ENCODE measurements at places on chromosomes 2 and 18. TPM values are rescaled to one million over a fixed set of nuclear protein-coding genes. Genes with fewer than 3 reads are reported as not detected.

RAB6C gene
- not detected for total RNA-seq

UGT1A4 gene
- 454 TPM for total RNA-seq

AGAP1 gene
- 10.5 TPM for total RNA-seq

IL36RN gene
- total RNA-seq: not detected

DNA sequence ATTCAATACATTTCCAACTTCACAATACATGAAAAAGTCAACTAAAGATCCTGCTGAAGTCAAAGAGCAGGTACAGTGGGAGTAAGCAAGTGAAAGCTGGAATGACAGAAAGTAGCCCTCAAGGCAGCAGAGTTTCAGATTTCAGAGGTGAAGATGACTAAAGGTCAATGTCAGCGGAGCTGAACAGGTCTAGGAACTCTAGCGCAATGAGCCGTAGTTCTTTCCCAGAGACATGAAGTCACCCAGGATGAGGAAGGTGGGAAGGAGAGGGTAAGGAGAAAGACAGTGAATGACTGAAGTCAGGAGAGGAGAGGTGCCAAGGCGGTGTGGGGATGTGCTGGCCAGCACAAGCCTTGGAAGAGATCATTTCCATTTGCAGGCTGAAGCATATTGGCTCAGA is 28.1 kb downstream of the PTPN2 start:
- DNase-seq: no peak

GRCh38 chr18:49052891-49053644 is 102.3 kb upstream of the SMAD7 start:
- no peak for DNase-seq

- peak; percentile 56 for DNase-seq
These were observed 1.1 kb upstream of the DUSP2 start for GRCh38 chr2:96146153-96146880.

- DNase-seq: no peak
These were observed 58.5 kb upstream of the MAP4K4 start for GRCh38 chr2:101638817-101639605.

- no peak for DNase-seq
These were observed 202.8 kb upstream of the RND3 start for GRCh38 chr2:150690261-150690660.

GRCh38 chr18:43526426-43527145 is 249.3 kb upstream of the SYT4 start:
- no peak for DNase-seq

DNA sequence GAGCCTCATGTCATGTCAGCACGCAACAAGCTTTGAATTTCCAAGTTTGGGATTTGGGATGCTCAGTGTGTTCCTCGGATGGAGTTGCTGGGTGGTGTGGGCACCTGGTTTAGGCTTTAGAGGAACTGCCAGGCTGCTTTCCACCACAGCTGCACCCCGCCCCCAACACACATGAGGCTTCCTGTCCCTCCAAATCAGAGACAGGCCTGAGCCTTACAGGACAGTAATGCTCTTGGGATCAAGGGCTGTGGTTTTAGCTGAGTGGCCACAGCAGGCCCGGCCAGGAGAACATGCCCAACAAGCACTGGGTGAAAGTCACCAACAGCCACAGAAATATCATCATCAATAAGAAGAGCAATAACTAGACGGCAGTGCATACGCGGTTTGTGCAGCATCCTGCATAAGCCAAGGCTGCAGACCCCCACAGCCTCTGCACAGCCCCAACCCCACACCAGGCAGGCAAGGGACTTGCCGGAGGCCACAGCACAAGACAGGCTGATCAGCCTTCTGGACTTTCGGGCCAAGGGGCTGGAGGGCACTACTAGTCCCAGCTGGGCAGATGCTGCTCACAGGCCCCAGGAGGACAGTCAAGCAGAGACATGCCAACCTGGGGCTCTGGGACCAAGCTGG is 29.7 kb upstream of the GPC1 start:
- DNase-seq: peak; percentile 33

DNA sequence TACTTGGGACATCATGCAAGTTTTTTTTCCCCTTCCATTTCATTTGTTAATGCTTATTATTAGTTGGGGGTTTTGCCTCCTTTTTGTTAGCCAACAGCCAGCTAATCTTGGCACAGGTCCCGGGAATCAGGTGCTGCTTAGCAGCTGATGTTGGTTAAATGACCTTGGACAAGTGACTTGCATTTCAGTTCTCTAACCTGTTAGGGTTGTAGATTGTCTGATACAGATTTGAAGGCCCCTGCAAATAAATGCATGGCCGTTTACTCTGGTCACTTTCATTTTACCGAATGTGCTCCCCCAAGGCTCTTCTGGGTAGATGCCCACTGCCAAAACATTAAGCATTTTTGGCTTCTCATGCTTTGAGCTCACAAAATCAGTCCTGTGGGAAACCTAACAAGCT is 120.9 kb downstream of the SPTBN1 start:
- DNase-seq: peak; percentile 83

DNA sequence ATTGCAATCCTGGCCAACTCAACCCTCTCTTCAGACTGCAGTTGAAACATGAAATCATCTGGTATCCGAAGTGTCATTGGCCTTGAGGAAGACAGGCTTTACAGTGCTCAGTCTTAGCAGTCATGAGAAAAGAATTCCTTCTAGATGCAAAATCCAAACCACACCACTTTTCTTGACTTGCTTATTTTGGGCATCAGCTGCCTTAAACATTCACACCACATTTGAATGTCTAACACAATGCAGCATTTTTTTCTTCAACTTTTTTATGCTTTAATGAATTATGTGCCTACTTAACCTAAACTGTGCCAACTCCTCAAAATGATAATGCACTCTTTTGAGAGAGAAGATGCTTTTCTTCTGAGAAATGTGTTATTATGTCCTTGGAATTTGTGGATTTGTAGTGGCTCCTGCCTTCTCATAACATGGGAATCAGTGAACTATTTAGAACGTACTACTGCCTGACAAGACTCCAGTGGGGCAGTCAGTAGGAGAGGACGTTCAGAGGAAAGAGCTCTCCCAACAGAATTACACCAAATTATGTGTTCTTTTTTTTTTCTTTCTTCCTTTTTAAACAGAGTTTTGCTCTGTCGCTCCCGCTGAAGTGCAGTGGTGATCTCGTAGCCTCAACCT is 3.2 kb upstream of the FAM98A start:
- no peak for DNase-seq

GRCh38 chr18:61869636-61870035 is 23.2 kb downstream of the RNF152 start:
- DNase-seq: no peak

DNA sequence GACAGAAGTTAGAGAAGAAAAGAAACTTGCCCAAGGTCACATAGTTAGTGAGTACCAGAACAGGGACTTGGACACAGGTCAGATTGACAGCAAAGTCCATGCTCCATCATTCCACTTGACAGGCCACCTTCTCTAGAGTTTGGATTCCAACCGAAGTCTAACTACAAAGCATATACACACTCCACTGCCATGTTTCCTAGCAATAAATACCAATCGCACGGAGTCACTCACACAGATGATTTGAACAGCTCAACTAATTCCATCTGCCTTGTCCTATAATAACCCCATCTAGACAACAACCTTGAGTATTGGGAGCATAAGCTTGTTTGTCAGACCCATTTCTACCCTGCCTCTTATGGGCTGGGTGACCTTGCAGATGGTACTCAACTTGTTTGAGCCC is 334.6 kb upstream of the MGAT5 start:
- no peak for DNase-seq

DNA sequence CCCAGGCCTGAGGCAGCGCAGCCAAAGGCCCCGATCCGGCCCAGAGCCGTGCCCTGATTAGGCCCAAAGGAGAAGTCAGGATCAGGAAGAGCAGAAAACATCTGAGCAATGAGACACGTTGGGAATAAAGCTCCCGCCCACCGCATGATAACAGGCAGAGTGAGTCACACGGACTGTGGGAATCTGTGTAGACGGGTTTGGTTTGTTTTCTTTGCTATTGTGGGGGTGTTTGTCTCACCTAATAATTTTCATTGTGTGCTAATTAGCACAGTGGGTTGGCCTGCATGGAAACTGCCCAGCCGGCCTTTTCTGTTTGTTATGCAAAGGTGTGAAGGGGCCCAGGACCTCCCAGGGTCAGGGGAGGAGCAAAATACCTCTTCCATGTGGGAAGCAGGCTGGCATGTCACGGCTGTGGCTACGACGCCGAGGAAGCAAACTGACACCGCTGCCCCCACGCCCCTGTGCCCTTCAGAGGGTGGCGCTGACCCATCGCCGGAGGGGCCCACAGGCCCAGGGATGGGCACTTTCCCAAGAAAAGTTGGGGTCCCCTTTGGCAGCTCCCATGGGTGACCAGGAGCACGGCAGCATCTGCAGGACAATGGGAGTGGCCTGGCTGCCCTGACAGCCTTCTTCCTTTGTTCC is 68.4 kb upstream of the CTDP1 start:
- no peak for DNase-seq

DNA sequence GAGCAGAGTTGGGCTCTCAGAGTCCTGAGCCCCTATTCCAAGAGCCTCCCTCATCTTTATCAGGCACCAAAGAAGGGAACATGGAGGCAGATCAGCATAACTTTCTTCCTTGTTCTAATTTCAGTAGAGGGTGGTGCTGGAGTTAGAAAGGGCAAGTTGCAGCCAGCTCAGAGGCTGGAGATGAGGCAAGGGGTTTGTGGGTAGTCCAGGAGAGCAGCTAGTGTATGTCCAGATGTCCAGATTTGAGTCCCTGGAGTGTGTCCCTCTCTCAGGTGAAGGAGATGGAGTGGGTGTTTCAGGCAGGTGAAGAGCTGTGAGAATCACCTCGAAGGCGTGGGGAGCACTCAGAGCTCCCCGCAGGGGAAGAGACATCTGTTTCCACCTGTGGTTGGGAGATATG is 478 bp upstream of the PRKAG3 start:
- no peak for DNase-seq

DNA sequence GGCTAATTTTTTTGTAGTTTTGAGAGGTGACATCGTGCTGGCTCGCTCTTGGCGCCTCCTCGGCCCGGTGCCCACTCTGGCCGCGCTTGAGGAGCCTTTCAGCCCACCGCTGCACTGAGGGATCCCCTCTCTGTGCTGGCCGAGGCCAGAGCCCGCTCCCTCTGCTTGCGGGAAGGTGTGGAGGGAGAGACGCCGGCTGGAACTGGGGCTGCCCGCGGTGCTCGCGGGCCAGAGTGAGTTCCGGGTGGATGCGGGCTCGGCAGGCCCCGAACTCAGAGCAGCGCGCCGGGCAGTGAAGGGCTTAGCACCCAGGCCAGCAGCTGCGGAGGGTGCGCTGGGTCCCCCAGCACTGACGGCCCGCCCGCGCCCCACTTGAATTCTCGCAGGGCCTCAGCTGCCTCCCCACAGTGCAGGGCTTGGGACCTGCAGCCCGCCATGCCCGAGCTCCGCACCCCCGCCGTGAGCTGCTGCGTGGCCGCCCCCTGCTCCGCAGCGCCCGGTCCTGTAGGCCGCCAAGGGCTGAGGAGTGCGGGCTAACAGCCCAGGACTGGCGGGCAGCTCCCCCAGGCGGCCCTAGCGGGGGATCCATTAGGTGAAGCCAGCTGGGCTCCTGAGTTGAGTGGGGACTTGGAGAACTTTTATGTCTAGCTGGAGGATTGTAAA is 113.2 kb upstream of the ZSWIM2 start:
- DNase-seq: no peak

DNA sequence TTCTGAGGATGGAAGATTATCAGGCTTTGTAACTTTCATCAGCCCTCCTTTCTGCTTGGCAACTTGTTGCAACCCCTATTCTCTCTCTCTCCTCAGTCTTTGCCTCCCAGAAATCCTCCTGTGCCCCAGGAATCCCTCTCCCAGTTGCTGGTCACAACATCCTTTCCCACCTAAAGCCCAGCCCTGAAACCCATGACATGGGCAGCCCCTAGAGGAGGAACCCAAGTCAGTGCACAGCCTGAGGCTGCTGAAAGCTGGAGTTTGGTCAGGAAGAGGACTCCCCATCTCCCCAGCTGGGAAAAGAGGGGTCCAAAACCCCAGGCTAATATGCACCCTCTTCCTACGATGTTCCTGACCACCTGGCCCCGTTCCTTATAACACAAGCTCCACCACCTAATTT is 29.5 kb downstream of the PKDCC start:
- DNase-seq: no peak

DNA sequence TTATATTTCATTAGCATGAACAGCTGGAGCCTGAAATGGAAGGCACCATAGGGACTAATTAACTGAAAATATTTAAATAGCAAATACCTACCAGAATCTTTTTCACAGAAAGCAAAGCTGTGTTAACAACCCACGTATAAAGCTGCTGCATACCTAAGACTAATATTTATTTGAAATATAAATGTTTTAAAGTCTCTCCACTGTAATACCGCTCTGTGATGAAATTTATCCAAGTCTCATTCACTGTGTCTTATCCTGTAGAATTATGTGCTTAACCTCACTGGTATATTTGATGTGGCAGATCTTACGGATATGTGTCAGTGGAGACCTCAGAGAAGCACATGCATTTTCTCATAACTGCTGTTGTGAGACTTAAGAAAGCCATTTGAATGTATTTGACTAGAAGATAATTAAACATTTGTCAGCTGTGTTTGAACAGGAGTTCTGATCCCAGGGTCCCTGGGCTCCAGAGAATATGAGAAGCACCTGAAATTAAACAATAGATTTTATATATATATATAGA is 373.3 kb downstream of the ZNF804A start:
- no peak for DNase-seq

DNA sequence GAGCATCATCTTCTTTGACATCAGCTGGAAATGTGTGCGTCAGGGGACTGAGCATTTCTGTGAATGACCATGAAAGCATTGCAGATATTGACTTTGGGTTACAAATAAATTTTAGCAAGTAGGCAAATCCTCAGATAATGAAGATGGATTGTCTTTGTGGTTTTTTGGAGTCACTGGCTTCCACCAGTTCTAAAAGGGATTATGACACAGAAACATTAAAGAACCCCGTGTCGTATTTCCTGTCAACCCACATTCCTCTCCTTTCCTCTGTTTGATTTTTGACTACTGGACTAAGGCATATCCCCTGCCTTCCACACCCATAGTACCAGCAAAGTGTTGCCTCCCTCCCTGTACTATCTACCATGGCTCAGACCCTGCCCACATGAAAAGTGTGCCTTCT is 268.1 kb downstream of the MYO3B start:
- no peak for DNase-seq

GRCh38 chr2:233107831-233108300 is 47.7 kb downstream of the INPP5D start:
- no peak for DNase-seq

DNA sequence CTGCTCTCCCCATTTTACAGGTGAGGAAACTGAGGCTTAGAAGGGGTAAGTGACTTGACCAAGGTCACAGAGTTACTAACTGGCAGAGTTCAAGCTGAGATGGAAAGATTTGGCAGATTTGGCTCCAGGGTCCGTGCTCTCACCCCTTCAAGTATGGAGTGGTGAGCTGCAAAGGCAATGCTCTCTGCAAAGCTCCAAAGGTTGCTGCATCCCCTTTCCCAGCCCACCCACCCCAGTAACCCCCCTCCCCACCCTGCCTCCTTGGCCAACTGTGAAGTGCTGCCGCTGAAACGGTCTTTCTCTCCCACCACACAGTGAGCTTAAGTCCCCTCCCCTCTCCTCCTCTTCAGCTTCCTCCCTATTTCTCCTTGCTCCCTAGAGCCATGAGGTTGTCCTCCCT is 152.8 kb downstream of the CAPN13 start:
- DNase-seq: no peak

GRCh38 chr2:53509831-53510388 is 257.7 kb upstream of the CHAC2 start:
- no peak for DNase-seq
